ENCODE measurements at places on chromosomes 11 and 22.

DNA sequence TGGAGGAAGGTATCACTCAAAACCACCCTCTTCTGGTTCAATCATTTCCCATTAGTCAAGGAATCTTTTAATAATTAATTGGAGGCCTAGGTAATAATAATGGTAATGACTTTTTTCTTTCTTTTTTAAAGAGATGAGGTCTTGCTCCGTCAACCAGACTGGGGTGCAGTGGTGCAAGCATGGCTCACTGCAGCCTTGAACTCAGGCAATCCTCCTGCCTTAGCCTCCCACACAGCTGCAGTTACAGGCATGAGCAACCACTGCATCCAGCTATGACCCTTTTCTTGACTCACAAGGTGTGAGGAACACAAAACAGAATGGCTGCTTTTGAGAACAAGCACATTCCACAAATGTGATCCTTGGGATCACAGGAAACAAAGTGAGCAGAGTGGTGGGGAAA is 3.6 kb downstream of the POLDIP3 start:
- H3K27me3 ChIP-seq: no peaks in the 10 kb centered on the region
- no peaks in the 10 kb centered on the region for H3K36me3 ChIP-seq
- H3K27ac ChIP-seq: no peak overlapping the region
- peaks cover 37% of the 10 kb centered on the region for H3K4me1 ChIP-seq
- no peak for DNase-seq
- H3K4me3 ChIP-seq: no peak overlapping the region

DNA sequence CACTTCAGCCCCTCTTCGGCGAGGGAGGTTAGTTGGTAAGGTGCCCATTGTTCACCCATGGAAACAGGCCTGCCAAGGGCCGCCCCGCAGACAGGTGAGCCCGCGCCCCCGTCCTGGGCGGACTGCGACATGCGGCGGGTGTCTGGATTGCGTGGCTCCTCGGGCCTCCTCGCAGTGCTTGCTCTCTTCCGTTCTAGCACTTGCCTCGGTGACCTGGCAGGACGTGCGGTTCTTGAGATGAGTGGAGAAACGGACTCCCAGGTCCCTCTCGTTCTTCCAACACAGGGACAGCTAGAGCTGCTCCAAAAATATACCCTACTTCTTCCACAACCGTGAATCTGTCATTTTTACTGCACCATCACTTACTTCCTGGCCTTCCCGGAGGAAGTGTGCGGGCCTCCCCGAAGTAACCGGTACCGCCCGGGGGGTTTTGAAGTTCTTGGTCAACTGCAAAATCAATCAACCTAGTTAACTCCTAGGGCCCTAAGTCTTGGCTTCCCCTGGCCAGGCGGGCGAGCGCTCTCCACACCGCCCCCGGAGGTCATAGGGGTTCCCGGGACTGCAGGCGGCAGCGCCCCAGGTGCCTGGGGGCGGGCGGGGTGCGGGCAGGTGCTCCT is 745 bp upstream of the ZBTB44 start:
- peak overlapping the region; percentile 81 for H3K4me3 ChIP-seq
- no peaks in the 10 kb centered on the region for H3K36me3 ChIP-seq
- peaks cover 5% of the 10 kb centered on the region for H3K4me1 ChIP-seq
- H3K27ac ChIP-seq: peak overlapping the region; percentile 96
- no peaks in the 10 kb centered on the region for H3K27me3 ChIP-seq
- peak; percentile 50 for DNase-seq

GRCh38 chr11:8374716-8375115 is 111.0 kb upstream of the LMO1 start:
- DNase-seq: no peak
- H3K4me1 ChIP-seq: no peaks in the 10 kb centered on the region
- no peak overlapping the region for H3K27ac ChIP-seq
- H3K36me3 ChIP-seq: no peaks in the 10 kb centered on the region

DNA sequence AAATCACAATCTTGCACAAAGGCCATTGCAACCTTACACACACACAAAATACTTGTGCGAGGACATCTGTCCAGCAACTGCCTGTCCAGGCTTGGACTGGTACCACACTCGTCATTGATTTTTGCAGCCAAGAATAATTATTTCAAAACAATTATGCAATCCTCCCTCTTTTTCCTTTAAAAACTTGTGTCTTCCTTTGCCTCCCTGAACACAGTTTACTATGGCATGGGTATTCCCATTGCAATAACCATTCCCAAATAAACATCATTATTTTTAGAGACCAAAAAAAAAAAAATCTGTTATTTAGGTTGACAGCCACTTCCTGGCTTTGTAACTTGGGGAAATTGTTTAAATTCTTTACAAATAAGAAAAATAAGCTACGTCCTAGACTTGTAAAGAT is 54.0 kb downstream of the C11orf91 start:
- DNase-seq: no peak
- H3K4me3 ChIP-seq: no peak overlapping the region
- peaks cover 3% of the 10 kb centered on the region for H3K27me3 ChIP-seq
- no peak overlapping the region for H3K27ac ChIP-seq
- H3K36me3 ChIP-seq: no peaks in the 10 kb centered on the region

Data from transverse colon (tissue), 4 donors.